ENCODE measurements at places on chromosomes 12 and 14.
A peak's percentile ranks its signal among the peaks of the same experiment; 100 is the strongest.

GRCh38 chr14:96559571-96559970, 57.4 kb downstream of the PAPOLA start:
- peaks cover 15% of the 10 kb centered on the region for H3K36me3 ChIP-seq
- H3K4me3 ChIP-seq: no peak overlapping the region
- no peaks in the 10 kb centered on the region for H3K27me3 ChIP-seq
- DNase-seq: no peak

DNA sequence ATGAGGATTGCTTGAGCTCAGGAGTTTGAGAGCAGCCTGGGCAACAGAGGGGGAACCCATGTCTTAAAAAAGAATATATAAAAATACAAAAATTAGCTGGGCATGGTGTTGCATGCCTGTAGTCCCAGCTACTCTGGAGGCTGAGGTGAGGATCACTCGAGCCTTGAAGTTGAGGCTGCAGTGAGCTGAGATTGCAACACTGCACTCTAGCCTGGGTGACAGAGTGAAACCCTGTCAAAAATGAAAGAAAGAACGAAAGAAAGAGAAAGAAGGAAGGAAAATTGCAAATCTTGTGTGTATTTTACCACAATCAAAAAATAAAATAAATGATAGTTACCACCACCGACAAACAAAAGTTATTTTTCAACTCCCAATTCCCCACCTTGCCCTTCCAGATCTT, 45.3 kb downstream of the SPRING1 start:
- H3K36me3 ChIP-seq: no peaks in the 10 kb centered on the region
- no peaks in the 10 kb centered on the region for H3K27me3 ChIP-seq
- peaks cover 17% of the 10 kb centered on the region for H3K4me1 ChIP-seq
- H3K4me3 ChIP-seq: peak overlapping the region; percentile 38
- peak; percentile 38 for DNase-seq

GRCh38 chr14:31059152-31059924, 33.2 kb upstream of the STRN3 start:
- H3K4me3 ChIP-seq: no peak overlapping the region
- H3K27ac ChIP-seq: peak overlapping the region; percentile 16
- DNase-seq: no peak
- no peaks in the 10 kb centered on the region for H3K27me3 ChIP-seq

DNA sequence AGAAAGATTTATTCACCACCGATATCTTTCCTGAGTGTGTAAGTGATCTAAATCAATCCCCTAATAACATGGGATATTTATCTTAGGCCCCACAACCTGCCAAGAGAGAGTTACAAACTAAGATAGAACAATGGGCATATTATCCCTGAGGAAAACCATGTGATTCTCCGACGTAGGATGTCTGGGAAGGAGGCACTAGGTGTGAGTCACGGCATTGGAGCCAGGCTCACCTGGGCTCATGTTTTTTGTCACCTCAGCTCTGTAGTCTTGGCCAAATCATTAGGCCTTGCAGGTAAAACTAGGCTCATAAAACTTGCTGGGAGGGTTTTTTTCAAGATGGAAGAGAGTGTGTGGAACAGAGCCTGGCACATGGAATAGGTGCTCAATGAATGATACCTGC, 129.7 kb upstream of the PLEKHG7 start:
- no peaks in the 10 kb centered on the region for H3K27me3 ChIP-seq
- H3K4me1 ChIP-seq: peaks cover 4% of the 10 kb centered on the region
- DNase-seq: no peak
- H3K36me3 ChIP-seq: no peaks in the 10 kb centered on the region
- no peak overlapping the region for H3K27ac ChIP-seq

DNA sequence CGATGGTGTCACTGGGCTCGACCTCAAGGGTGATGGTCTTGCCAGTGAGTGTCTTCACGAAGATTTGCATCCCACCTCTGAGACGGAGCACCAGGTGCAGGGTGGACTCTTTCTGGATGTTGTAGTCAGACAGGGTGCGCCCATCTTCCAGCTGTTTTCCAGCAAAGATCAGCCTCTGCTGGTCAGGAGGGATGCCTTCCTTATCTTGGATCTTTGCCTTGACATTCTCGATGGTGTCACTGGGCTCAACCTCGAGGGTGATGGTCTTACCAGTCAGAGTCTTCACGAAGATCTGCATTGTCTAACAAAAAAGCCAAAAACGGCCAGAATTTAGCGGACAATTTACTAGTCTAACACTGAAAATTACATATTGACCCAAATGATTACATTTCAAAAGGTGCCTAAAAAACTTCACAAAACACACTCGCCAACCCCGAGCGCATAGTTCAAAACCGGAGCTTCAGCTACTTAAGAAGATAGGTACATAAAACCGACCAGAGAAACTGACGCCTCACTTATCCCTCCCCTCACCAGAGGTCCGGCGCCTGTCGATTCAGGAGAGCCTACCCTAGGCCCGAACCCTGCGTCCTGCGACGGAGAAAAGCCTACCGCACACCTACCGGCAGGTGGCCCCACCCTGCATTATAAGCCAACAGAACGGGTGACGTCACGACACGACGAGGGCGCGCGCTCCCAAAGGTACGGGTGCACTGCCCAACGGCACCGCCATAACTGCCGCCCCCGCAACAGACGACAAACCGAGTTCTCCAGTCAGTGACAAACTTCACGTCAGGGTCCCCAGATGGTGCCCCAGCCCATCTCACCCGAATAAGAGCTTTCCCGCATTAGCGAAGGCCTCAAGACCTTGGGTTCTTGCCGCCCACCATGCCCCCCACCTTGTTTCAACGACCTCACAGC, 717 bp downstream of the UBC start:
- H3K4me1 ChIP-seq: peaks cover 51% of the 10 kb centered on the region
- H3K27me3 ChIP-seq: no peaks in the 10 kb centered on the region
- H3K4me3 ChIP-seq: peak overlapping the region; percentile 82
- peaks cover 26% of the 10 kb centered on the region for H3K36me3 ChIP-seq

- H3K4me3 ChIP-seq: no peak overlapping the region
- H3K27ac ChIP-seq: no peak overlapping the region
- no peak for DNase-seq
- no peaks in the 10 kb centered on the region for H3K4me1 ChIP-seq
- no peaks in the 10 kb centered on the region for H3K27me3 ChIP-seq
- no peaks in the 10 kb centered on the region for H3K36me3 ChIP-seq
Observed at GRCh38 chr12:45587012-45587411, 142.5 kb upstream of the ARID2 start.

- no peaks in the 10 kb centered on the region for H3K27me3 ChIP-seq
- no peaks in the 10 kb centered on the region for H3K36me3 ChIP-seq
- H3K4me1 ChIP-seq: peaks cover 28% of the 10 kb centered on the region
- no peak overlapping the region for H3K4me3 ChIP-seq
Observed at GRCh38 chr12:124605883-124606774, 38.7 kb upstream of the NCOR2 start.

- H3K4me1 ChIP-seq: no peaks in the 10 kb centered on the region
- H3K4me3 ChIP-seq: no peak overlapping the region
- H3K36me3 ChIP-seq: no peaks in the 10 kb centered on the region
- H3K27ac ChIP-seq: no peak overlapping the region
- H3K27me3 ChIP-seq: no peaks in the 10 kb centered on the region
Observed at GRCh38 chr12:128047266-128048060, 219.5 kb upstream of the TMEM132C start.

GRCh38 chr14:24258548-24259265, 4.3 kb downstream of the TGM1 start:
- peaks cover 8% of the 10 kb centered on the region for H3K4me1 ChIP-seq
- no peaks in the 10 kb centered on the region for H3K36me3 ChIP-seq
- peak overlapping the region; percentile 46 for H3K27ac ChIP-seq
- H3K27me3 ChIP-seq: no peaks in the 10 kb centered on the region
- no peak overlapping the region for H3K4me3 ChIP-seq
- no peak for DNase-seq

DNA sequence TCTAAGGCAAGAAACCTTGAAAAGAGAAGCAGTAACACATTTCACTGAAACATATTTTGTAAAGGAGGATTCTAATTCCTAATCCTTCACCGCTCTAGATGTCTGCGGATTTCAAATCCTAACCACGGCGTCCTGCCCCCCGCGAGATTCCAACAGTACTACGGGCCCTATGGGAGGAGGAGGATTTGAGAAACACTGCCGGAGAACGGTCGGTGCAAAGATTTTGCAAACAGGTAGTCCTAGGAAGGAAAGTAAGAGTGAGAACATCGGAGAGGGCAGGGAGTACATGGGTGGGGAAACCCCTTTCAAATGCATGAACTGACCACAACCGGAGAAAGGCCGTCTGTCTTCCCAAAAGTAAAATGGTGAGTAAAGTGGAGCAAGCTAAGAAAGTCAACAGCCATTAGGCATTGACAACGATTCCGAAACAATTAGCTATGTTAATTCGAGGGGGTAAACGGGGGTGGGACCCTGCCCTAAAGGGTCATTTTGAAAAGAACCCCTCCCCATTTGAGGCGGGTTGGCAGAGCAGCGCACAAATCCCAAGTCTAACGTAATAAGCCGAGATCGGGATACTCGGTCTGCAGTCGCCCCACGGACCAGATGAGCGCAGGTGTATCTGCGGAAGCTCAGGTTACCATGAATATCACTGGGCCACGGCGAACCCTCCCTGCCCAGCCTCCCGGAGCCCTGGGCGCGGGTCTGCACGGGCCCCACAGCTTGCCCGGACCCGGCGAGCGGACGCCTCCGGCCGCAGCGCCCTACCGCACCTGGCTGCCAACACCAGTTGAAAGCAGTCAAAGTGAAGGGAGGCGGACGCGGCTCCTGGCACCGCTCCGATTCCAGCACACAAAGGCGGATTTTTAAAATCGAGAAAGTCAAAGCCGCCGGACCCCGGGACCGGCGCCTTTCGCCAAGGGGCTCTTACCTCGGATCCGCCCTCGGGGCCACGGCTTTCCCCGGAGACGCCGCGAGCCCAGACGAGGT, 662 bp downstream of the EPS8 start:
- no peaks in the 10 kb centered on the region for H3K27me3 ChIP-seq
- peaks cover 3% of the 10 kb centered on the region for H3K4me1 ChIP-seq

DNA sequence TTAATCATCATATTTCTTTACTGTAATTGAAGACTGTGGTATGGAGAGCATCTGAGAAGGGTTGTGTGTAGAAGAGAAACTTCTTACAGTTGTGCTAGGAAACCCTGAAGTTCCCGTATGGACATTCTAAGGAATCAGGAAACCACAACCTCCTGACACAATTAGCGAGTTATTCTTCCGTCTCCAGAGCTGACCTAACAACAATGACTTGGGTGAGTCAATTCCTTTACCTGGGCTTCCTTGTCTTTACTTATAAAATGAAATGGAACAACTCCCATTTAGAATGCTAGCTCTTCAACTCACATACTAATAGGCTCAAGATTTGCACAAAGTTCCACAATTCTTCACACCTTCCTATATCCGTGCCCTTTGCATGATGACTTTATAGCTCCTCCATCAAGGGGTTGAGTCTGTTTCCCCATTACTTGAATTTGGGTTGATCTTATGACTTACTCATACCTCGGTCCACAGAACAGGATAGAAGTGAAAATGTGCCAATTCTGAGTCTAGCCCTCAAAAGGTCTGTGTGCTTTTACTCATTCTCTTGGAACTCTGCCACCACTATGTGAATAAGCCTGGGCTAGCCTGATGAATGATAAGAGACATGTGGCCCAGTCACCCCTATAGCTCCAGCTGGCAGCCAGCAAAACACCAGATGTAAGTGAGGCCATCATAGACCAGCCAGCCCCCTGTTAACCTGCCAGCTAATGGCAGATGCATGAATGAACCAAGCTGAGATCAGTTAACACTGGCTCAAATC, 459.4 kb downstream of the ETNK1 start:
- no peaks in the 10 kb centered on the region for H3K27me3 ChIP-seq
- H3K27ac ChIP-seq: no peak overlapping the region
- no peak overlapping the region for H3K4me3 ChIP-seq
- no peaks in the 10 kb centered on the region for H3K36me3 ChIP-seq
- no peak for DNase-seq
- H3K4me1 ChIP-seq: no peaks in the 10 kb centered on the region

DNA sequence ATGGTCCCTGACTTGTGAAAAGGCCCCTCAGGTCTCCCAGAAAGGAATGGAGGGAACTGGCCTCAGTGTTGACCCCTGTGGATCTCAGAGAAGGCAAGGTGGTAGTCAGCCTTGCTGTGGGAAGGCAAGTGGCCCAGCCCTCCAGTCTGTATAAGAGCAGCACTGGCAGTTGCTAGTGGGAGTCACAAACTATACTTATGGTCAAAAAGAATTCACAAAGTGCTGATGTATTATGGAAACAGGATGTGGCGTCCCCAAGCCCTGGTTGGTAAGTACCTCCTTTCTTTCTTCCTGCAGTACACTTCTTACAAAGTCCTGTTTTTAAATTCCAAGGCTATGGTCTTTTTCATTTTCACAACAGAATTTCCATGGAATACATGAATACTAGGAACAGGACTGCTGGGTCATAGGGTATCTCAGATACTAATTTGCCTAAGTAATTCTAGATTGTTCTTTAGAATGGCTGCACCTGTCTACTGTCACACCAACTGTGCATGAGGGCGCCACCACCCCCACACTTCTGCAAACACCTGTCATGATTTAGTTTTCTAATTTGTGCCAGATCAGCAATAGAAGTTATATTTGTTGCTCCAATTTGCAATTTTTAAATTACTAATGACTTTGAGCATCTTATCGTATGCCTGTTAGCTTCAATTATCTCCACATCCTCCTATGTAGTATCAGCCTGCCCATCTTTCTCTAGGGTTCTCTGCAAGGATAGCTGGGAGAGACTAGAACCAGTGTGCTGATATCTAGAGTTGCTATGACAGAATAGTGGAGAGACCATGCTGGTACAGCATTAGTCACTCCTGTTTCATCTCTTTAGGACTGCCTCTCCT, 40.7 kb upstream of the TMEM263 start:
- no peak overlapping the region for H3K27ac ChIP-seq
- no peaks in the 10 kb centered on the region for H3K4me1 ChIP-seq
- no peaks in the 10 kb centered on the region for H3K27me3 ChIP-seq
- no peak for DNase-seq

GRCh38 chr12:119730381-119730780, 62.4 kb downstream of the PRKAB1 start:
- no peaks in the 10 kb centered on the region for H3K4me1 ChIP-seq
- no peak overlapping the region for H3K4me3 ChIP-seq
- H3K27ac ChIP-seq: no peak overlapping the region
- H3K36me3 ChIP-seq: no peaks in the 10 kb centered on the region
- no peaks in the 10 kb centered on the region for H3K27me3 ChIP-seq

- no peak overlapping the region for H3K27ac ChIP-seq
- no peaks in the 10 kb centered on the region for H3K36me3 ChIP-seq
- H3K4me1 ChIP-seq: no peaks in the 10 kb centered on the region
Observed at GRCh38 chr12:98578392-98578791, 15.1 kb upstream of the SLC25A3 start.

DNA sequence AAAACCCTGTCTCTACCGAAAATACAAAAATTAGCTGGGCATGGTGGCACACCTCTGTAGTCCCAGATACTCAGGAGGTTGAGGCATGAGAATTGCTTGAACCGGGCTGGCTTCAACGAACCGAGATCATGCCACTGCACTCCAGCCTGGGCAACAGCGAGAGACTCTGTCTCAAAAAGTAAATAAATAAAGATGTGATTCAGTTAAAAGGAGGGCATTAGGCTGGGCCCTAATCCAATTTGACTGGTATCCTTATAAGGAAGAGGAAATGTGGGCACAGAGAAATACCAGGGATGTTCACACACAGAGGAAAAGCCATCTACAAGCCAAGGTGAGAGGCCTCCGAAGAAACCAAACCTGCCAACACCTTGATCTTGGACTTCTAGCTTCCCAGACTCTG, 10.1 kb upstream of the DCAF4 start:
- H3K27me3 ChIP-seq: no peaks in the 10 kb centered on the region
- DNase-seq: no peak
- no peak overlapping the region for H3K27ac ChIP-seq
- H3K36me3 ChIP-seq: no peaks in the 10 kb centered on the region

All from upper lobe of left lung (tissue), 6 donors.